ENCODE measurements at places on chromosomes 6 and 20. TPM values are rescaled to one million over a fixed set of nuclear protein-coding genes. Genes with fewer than 3 reads are reported as not detected.

GRCh38 chr20:346640-347316 is at the start of gene NRSN2:
NRSN2 (plus strand) TSS chr20:347111; CDS start chr20:349644, 2,533 bp downstream.
- DNase-seq: peak; percentile 61

GRCh38 chr6:56688521-56688920 is 45.8 kb upstream of the DST start:
- DNase-seq: no peak

- DNase-seq: peak; percentile 22
Observed at GRCh38 chr20:50930139-50930975, 880 bp downstream of the ADNP start.

Gene FKBP1A
- total RNA-seq: 77.9 TPM

Gene ZNF322
- 23.2 TPM for total RNA-seq
